Urinary bladder (tissue), 4 donors: ENCODE measurements at places on chromosomes 2 and 18.

- no peak for DNase-seq
Observed at GRCh38 chr2:40405465-40405864, 46.4 kb downstream of the SLC8A1 start.

DNA sequence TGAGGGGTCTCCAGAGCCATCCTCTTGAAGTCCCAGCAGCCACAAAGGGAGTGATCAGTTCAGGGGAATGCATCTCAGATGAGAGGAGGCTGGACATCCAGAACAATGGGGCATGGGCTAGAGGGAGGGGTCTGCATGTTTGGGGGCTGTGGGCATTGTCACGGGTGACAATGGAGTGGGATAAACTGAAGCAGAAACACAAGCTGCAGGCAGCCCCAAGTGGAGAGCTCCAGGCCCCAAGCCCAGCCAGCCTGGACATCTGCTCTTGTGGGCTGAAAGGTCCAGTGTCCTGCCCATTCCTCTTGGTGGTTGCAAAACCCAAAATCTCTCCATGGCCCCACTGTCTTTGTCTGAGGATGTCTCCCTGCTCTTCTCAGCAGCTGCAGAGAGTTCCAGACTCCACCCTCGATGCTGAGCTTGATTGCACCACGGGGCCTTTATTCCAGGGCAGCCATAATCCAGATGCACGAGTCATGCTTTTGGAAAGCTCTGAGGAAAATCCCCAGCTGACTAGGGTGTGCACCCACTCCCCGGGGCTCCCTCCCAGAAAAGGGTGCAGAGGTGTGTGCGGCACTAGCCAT lies 149.4 kb downstream of the TNS1 start:
- DNase-seq: no peak

DNA sequence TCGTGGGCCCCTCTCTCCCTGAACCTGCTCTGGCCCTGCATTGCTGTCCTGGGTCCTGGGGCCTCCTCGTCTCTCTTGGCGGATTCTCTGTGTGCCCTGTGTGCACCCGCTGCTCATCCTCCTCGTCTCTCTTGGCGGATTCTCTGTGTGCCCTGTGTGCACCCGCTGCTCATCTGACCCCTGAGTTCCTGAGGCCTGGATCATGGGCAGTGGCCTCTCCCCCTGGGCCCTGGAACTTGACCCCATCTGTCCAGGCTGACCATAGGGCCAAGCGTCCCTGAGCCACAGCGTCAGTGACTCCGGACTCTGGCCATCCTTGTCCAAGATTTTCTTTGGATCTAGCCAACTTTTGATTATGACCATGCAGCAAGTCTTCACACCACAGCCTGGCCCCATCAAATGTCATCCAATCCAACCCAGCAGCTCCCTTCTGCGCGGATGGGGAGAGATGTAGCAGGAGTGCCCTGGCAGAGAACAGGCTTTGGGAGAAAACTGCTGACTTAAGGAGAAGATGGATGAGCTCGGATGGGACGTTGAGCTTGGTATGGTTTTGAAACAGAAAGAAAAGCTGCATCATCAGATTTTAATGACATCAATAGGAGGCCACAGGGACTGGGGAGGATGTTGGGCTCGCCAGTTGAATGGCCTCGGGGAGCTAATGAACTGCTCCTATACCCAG lies 455.1 kb upstream of the HS6ST1 start:
- DNase-seq: no peak

- no peak for DNase-seq
Observed at GRCh38 chr18:75582406-75582821, 154.9 kb upstream of the SMIM21 start.

GRCh38 chr2:45813003-45813941 lies 161.8 kb downstream of the PRKCE start:
- no peak for DNase-seq

GRCh38 chr2:195498839-195499490 lies 158.1 kb upstream of the SLC39A10 start:
- no peak for DNase-seq

DNA sequence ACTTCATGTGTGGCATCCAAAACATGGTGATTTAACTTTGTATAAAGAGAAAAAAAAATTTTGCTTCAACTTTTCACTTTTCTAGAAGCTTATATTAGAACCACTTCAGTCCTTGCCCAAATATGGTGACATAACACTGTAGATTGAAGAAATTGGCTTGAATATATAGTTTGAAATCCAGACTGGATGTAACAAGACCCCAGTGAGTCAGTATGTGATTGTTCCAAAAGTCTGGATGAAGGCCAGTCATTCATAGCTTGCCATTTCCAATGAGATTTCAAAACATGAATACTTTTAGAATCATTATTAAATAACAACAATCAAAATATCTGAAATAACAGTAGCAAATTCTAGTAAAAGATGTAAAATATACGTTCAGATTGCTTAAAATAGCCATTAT lies 104.8 kb upstream of the FN1 start:
- DNase-seq: no peak

GRCh38 chr2:121189661-121190381 lies 95.2 kb downstream of the TFCP2L1 start:
- no peak for DNase-seq

DNA sequence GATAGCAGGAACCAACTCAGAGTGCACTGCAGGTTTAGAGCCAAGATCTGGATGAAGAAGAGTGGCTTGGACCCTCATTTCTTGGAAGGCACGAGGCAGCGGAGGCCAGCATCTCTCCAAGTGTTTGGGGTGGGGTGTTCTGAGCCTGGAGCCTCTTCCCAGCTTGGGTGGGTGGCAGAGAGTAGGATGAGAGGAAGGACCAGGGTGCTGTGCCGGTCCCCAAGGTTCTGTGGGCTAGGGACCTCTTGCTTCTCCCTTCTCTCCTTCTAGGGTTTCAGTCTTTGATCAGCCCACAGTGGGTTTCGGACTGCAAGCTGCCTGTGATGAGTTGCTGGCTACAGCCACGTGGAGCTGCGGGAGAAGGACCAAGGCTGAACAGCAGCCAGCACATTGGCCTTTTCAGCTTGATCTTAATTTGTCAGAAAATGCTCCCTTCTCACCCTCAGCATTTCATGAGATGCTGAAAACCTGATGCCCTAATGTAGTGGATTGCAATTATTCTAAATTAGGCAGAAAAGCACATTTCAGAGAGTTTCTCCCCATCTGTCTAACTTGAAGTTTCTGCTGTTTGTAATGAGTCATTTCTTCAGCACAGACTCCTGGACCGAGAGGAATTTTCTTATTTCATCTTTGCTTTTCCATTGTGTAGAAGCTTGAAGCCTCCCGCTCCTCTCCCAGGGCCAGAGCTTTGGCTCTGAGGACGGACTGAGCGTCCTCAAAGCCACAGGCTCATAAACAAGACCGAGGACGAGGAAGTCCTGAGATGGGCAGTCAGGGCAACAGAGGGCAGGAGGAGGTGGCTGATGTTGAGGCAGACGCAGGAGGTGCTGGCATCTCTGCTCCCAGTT lies 99.1 kb upstream of the HDAC4 start:
- no peak for DNase-seq

GRCh38 chr18:22528291-22528690 lies 110.6 kb upstream of the CTAGE1 start:
- DNase-seq: no peak

- DNase-seq: no peak
Observed at GRCh38 chr18:63298400-63299365, 20.9 kb downstream of the BCL2 start.

GRCh38 chr18:71958605-71959004 lies 585.5 kb downstream of the CBLN2 start:
- no peak for DNase-seq

- DNase-seq: no peak
Observed at GRCh38 chr2:215791481-215791937, 221.8 kb downstream of the MREG start.

- DNase-seq: no peak
Observed at GRCh38 chr2:102717308-102718018, 44.4 kb upstream of the TMEM182 start.

GRCh38 chr2:240129731-240130392 lies 6.2 kb downstream of the COPS9 start:
- DNase-seq: no peak

- DNase-seq: no peak
Observed at GRCh38 chr2:11305338-11305737, 39.1 kb downstream of the ROCK2 start.

DNA sequence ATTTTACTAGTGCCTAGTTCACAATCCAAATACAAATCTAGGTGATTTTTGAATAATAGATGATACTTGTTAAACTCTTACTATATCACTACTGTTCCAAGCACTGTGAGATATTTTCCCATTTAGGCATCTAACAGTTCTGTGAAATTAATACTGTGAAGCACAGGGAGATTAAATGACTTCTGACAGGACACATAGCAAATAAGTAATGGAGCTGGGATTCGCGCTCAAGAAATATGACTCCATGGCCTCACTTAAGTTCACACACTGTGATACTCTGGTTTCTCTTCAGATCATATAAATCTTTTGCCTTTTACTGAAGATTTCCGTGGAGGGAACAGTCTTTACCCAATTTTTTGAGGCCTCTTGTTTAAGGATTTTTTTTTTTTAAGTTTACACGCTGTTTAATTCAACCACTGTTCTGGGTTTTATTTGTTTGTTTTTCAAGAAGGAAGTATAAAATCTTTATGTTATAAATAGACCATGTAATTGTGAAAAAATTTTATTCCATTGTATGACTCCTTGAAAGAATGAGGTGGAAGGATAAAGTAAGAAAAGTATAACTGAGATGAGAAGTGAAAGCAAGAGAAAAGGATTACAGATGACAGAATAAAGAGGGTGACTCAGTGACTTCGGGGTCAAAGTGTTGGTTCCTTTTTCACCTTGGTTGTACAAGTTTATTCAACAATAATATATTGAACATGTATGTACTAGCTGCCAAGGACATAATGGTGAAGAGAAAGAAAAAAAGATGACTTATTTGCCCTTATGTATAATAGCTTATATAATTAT lies 30.2 kb downstream of the RBM45 start:
- no peak for DNase-seq

DNA sequence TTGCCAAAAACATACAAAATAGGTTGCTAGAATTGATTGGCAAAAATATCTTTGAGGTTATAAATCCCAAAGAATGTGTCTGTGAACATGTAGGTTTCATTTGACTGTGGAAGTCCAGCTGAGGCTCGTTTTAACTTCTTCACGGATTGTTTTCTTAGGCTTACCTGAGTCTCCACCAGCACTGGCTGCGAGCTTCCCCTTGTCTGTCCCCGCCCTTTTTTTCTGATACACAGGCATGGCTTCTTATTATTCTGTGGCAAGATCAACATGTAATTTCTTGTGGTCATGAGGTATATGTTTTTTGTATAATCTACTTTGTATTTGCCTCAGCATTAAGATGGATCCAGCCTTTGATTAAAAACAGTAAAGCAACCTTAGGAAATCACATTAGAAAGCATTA lies 7.2 kb upstream of the SLC40A1 start:
- DNase-seq: no peak

- DNase-seq: no peak
Observed at GRCh38 chr2:30267161-30267975, 36.0 kb downstream of the LBH start.

DNA sequence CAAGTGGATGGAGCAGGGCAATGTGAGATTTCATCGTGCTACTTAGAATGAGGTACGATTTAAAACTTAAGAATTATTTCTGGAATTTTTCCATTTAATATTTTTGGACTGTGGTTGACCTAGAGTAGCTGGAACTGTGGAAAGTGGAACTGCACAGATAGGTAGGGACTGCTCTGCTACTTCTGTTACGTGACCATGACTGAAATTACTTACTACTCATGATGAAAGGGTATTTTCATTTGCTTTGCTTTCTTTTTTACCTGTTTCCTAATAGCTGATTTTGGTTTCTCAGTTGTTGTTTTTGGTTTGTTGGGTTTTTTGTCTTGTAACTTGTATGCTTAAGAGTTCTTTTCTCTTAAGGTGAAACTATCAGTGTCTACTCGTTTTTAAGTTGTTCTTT lies 11.4 kb downstream of the UBE2E3 start:
- no peak for DNase-seq

GRCh38 chr2:37997629-37998028 lies 72.5 kb downstream of the RMDN2 start:
- DNase-seq: no peak

GRCh38 chr18:25669741-25670140 lies 317.8 kb upstream of the ZNF521 start:
- DNase-seq: no peak

DNA sequence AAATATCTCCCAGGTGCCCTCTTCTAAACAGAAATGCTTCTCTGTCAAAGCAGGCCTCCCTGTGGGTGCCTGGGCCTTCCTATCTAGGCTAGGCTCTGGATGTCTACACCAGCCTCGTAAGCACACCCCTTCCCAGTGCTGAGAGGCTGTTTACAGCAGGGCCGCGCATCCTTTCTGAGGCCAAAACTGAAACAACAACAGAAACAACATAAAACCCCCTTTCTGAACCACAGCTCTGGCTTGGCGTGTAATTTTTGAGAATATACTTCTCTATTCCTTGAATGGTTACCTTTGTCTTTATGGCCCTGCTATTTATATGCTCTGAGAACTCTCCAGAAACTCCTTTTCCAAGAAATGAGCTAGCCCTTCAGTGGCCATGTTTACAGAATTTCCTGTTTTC lies 118.4 kb downstream of the BCL2L11 start:
- no peak for DNase-seq

DNA sequence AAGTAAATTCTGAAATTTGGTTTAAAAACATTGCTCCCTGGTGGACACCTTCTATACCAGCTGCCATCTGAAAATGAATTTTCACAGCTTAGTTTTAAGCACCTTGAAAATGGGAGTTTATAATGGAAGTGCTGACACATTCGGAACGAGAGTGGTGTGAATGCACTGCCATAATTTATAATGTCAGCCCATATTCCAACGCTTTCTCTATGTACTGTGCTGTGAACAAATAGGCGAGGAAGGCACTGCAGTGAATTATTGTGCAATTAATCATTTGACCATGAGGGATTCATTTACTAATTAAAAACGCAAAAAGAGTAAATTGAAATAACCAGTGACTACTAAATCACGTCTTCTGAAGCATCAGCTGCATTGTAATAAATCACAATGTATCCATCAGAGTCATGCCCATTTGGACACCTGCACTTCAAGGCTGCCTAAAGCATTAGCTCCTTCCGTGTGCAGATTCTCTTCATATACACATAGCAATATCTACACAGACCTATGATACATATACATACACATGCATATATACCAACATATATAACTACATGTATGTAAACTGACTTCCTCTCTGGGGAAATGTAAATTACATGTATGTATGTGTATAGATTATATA lies 699.8 kb downstream of the GALR1 start:
- no peak for DNase-seq

- DNase-seq: no peak
Observed at GRCh38 chr2:238063414-238064189, 2.8 kb downstream of the SCLY start.

- DNase-seq: no peak
Observed at GRCh38 chr2:188068093-188068492, 223.6 kb upstream of the GULP1 start.

GRCh38 chr2:54677476-54678265 lies 45.8 kb upstream of the EML6 start:
- no peak for DNase-seq

GRCh38 chr2:3754795-3755194 lies 51.4 kb downstream of the DCDC2C start:
- no peak for DNase-seq

- DNase-seq: no peak
Observed at GRCh38 chr18:28404694-28405093, 227.8 kb upstream of the CDH2 start.
